ENCODE measurements at places on chromosomes 16 and 17.

DNA sequence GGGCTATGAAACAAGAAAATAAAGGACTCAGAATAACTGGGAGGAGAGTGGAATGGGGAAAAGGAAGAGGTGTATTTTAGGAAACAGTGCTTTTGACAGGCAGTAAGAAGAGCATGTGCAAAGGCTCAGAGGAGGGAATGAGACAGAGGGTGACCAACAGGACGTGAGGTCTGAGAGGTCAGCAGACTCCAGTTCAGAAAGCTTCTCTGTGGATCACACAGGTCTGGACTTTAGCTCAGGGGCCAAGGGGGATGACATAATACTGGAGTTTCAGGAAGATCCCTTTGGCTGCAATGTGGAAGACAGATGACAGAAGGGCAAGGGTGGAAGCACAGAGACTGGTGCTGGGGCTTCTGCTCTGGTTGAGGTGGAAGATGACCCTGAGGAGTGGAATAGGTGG, 489.9 kb upstream of the CDH5 start:
- DNase-seq: no peak

GRCh38 chr16:12081048-12081404, 104.5 kb downstream of the SNX29 start:
- no peak for DNase-seq

GRCh38 chr17:81403671-81404534, 8.6 kb downstream of the BAHCC1 start:
- DNase-seq: no peak

GRCh38 chr16:72940886-72941285, 107.0 kb downstream of the ZFHX3 start:
- DNase-seq: no peak

DNA sequence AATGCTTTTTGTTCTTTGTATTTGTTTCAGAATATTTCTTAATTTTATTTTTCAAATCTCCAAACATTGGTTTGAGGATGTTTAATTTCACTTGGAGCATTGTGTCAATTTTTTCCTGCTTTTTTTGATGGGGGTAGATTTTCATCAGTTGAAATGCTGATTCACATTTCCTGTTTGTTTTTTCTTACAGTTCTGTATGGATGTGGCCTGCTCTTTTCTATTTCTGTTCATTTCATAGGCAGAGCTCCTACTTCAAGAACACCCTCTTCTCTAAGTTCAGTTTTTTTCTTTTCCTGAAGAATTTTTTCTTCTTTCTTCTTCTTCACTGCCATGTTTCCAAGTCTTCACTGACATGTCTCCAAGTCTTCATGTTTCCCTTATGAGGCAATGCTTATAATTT, 8.8 kb downstream of the MBTD1 start:
- no peak for DNase-seq

DNA sequence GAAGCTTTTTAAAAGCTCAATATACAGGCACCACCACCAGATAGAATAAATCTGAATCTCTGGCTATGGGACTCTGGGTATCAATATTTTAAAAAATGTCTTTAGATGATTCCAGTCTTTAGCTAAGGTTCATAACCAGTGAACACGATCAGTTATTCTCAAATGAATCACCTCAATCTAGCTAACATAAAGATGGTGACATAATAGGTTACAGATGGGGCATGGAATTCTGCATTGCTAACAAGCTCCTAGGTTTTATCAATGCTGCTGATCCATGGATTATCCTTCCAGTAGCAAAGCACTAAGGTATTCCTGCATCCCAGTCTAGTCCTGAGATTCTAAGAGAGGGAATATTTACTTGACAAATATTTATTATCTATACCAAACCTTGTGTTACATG, 415.5 kb upstream of the CDH11 start:
- DNase-seq: no peak

- no peak for DNase-seq
Observed at GRCh38 chr17:82148997-82149396, 51.0 kb upstream of the FASN start.

DNA sequence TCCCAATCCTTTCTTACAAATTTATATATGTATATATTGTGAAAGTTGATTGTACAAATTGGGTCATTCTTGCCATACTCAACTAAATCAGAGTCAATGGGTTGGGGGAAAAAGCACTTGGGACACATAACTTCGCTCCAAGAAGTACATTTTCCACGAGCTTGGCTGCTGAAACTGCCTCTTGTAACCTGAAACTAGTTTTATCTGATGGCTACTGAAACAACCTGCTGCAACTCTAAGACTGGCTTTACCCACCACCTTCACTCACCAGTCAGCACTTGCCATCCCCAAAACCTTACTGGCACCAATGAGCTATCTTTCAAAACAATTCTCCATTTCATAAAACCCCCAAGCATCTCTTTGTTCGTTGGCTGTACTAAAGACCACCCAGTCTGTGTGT, 14.5 kb upstream of the MYCBPAP start:
- no peak for DNase-seq

DNA sequence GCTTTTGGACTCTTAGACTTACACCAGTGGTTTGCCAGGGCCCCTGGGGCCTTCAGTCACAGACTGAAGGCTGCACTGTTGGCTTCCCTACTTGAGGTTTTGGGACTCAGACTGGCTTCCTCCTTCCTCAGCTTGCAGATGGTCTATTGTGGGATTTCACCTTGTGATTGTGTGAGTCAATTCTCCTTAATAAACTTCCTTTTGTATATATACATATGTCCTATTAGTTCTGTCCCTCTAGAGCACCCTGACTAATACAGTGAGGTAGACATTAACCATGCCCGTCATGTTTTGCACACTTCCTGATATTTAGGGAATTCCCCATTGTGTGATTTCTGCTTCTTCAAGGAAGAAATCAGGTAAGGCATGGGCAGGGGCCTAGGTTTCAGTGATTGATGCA, 147.8 kb upstream of the CA10 start:
- no peak for DNase-seq

DNA sequence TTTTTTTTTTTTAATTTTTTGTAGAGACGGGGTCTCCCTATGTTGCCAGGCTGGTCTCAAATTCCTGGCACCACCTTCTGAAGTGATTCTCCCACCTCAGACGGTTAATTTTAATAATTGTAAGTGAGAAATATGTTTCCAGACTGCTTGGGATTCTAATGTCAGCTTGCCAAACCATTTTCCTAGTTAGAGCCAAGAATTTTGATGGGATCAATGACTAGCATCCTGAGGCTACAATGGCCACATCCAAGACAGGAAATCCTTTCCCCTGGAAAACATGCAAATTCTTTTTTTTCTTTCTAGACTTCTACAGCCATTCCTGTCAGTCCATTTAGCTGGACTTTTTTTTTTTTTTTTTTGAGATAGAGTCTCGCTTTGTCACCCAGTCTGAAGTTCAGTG, 32.6 kb downstream of the IGF2BP1 start:
- DNase-seq: no peak

- no peak for DNase-seq
Observed at GRCh38 chr16:87201790-87202189, 115.4 kb downstream of the C16orf95 start.

GRCh38 chr17:32307658-32308057, 34.3 kb downstream of the C17orf75 start:
- DNase-seq: no peak

DNA sequence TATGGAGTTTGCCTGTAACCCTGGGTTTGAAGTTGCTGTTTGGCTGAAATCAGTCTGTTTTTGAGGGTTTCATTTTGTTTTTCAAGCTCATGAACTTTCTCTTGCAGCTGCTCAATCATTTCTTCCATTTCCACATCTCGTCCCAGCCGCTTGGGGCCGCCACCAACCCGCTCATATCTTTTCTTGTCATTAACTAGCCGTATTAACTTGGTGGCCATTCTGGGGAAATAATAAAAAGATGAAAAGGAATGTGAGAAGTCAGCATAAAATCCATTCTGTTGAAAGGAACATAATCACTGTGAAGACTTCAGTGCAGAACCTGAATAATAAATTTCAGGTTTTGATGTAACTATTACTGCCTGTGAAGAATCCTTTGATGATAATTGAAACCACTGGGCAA, 11.5 kb downstream of the RPGRIP1L start:
- DNase-seq: no peak

DNA sequence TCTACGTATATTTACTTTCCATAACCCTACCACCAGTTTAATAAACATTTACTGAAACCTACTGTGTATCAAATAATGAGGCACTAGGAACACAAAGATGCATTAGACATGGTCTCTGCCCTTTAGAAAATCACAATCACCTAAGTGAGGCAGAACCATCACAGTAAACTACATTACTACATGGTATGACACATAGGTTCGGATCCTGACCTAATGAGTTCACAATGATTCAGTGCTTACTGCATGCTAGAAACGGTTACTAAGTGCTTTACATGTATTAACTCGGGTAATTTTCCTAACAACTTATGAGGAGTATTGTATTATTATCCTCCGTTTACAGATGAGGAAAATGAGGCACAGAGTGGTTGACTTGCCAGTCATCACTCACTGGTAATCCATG, 5.2 kb upstream of the SYNRG start:
- no peak for DNase-seq

DNA sequence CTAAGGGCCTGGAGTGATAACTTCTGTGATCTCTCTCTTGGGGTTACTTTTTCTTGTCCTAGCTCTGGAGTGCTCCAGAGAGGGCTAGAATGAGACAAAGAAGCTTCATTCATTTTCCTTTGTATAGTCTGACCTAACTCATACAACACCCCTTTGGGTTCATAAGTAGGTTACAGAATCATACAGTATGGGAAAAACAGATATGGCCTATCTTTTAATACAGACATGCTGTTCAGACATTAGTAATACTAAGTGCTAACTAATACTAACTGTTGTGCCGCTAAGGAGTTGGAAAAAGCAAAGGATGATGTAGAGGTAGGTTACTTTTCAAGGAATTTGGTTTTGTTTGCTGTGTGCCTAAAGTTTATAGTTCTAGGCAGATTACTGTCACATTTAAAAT, 84.7 kb downstream of the NLK start:
- no peak for DNase-seq

DNA sequence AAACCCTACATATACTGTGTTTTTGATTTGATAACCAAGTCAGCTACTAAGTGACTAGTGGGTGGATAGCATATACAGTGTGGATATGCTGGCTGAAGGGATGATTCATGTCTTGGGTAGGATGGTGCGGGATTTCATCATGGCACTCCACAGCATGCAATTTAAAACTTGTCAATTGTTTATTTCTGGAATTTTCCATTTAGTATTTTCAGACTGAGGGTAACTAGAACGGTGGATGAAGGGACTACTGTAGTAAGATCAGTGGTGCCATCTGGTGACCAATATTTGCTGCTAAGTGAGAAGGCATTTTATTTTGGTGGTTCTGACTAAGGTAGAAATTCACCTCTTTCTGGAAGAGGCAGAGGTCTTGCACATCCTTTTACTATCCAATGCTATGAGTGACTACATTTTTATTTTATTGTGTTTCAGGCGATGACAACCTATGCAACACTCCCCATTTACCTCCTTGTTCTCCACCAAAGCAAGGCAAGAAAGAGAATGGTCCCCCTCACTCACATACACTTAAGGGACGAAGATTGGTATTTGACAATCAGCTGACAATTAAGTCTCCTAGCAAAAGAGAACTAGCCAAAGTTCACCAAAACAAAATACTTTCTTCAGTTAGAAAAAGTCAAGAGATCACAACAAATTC, 3.1 kb downstream of the CDC6 start:
- DNase-seq: peak; percentile 74

DNA sequence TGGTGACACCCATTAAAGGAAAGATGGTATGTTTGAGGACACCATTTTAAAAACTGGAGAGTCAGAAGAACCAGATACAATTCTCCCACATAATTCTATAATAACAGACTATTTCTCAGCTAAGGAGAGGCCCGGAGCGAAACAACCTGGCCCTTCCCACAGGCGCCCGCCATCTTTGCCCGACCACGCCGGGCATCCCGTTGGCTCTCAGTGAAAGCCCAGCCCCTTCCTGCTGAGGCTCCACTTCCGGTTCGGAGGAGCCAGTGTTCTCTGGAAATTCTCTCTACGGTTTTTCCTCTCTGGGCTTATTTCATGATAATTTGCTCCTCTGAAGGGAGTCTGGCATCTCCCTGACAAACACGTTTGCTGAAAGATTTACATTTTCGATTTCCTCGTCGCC, 175.7 kb downstream of the AXIN2 start:
- DNase-seq: no peak

GRCh38 chr17:41452281-41452680, 11.5 kb upstream of the KRT38 start:
- DNase-seq: no peak

DNA sequence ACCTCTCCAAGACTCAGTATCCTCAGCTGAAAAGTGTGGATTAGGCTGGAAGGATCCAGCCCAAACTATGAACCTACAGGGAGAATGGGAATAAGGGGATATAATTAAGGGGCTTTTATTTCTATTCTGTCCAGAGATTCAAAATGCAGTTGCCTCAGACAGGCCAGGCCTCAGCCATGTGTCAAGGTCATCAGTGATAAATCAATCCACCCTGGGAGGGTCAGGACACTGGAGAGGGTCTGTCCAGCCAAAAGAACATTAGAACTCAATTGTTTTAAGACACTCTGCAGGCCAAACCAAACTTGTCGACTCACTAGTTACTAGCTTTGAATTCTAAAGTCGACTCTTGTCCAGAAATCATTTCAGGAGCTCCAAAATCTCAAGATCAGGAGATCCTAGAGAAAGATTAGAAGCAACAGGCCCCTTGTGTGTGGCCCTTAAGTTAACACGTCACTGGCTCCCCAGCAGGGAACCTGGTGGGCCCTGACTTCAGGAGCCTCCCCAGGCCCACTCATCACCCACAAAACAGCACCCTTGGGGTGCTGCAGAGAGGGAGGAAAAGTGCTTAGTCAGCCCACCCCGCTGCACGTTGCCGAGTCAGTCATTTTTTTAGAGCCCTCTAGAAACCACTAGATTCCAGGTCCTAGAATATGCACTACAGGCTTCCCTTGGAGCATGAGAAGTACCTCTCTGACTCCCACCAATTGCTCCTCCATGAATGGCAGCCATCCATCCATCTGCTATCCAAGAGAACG, 156.8 kb downstream of the XYLT1 start:
- DNase-seq: no peak

Measured in BE2C (cell line).